ENCODE measurements at places on chromosomes 2 and 18.

- DNase-seq, result no peak
Observed at GRCh38 chr2:106708209-106708608, 177.8 kb downstream of the ST6GAL2 start.

GRCh38 chr2:158102446-158102845 is 770 bp downstream of the UPP2 start:
- no peak for DNase-seq

DNA sequence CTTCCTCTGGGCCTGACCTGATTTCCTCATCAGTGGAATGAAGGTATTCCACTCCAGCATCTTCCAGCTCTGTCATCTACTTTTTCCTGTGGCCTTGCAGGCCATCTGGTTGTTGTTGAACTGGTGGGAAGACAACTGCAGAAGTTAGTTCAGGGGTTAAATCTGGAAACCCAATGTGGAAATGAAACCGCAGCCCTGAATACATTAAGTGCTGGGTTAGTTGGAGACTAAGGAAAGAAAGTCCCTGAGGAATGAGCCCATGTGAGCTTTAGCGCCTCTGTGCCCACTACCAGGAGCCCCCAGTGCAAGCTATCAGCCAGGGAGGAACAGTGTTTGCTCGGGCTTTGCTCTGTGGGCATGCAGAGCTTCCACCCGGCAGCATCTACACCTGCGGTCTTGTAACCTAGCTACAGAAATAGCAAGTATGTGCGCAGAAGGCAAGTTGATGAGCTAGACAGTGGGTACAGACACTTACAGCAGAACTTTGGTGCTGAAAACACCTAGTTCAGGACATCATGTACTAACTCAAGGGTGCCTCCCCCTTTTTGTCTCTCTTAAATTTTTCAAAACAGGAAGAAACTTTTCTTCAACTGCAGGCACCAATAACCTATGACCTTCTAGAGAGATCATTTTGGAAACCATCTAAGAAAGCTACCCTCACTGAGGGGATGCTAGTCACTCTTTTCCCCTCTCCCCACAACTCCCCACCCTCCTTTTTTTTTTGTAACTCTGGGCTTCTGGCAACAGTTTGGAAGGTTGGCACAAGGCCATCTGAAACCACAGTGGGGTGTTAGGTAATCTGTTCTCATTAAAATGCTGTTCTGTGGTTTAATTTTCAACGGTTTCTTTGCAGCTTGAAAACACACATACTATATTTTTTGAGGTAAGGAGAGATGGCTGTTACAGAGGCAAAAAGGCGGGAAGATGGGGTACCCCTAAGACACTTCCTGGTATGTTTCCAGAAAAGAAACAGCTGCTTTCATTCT is 18.3 kb upstream of the CXCR4 start:
- DNase-seq, result peak; percentile 77

- DNase-seq, result no peak
Observed at GRCh38 chr18:52829876-52830405, 489.9 kb downstream of the DCC start.

DNA sequence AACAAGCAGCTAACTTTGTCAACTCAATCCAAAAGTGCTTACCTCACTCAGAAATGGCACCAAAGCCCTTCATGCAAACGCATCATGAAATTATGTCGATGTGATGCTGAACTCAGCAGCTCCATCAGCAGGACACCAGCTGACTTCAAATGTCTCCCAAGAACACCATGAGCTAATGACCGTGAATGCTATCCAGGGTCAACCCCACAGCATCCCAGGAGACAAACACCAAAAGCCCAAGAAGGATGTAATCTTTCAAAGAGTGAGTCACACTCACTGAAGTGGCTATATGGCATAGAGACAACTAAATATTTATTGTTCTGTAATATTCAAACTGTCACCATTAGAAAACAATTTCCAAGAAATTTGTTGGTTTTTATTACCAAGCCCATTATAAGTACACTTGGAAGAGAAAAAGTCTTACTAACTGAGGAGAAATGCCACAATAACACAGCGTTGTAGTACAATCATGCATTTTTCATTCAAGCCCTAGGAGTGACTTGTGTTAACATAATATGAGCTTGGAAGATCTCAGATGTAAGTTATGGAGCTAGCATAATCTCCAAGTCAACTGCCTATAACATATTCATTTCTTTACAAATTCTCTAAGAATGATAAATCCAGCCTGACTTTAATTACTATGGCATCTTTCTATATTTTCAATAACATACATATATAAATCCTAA is 165.0 kb upstream of the CCDC68 start:
- DNase-seq, result no peak

DNA sequence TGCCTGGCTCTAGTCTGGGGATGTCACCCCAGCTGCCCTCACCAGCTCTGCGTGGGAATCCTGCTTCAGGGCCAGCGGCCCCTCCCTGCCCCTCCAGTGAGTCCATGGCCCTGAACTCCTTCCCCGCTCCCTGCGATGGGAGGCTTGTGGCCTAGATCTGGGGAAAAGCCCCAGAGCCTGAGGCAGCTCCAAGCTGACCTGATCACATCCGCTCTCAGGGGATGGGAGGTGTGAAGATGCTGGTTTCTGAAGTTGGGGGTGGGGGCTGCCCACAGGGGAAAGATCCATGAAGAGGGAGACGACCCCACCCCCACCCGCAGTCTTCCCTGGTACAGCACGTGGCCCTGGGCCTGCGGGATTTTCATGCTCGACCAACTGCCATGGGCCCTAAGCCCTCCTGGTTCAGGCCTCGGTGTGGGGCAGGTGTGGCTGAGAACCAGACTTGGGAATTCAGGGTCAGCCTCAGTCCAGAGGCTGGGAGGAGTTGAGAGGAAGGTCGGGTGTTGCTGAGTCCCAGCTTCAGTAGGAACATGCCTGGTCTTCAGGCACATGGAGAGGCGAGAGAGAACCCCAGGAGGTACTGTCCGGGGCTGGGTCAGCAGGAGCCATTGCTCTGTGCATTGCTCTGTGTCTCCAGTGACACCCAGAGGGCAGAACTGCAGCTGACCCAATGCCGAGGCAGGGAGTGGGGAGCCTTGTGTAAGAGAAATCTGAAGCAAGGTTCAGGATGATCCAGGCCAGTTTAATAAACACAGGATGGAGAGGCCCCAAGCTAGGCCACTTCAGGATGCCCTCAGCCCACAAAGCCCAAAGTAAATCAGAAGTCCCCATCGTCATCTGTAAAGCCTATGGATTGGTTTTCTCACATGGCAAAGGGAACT is 115.1 kb downstream of the CAPN13 start:
- no peak for DNase-seq

DNA sequence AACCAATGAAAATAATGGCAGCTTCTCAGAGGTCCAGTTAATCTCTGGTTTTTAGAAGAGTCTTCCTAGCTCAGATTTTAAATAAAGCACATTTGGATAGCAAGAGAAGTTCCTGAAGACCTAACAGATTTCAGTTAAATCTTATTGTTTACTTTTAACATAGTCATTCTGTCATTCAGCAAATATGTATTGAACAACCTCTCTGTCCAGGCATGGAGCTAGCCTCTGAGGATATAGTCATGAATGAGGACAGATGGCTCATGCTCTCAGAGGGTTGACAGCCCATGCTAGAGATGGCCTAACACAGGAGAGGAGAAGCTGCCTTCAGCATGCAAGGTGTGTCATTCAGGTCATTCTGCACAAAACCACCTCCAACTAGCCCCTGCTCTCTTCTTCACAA is 6.2 kb downstream of the CCBE1 start:
- no peak for DNase-seq

- DNase-seq, result no peak
Observed at GRCh38 chr2:241924909-241925250, 55.4 kb downstream of the RTP5 start.

DNA sequence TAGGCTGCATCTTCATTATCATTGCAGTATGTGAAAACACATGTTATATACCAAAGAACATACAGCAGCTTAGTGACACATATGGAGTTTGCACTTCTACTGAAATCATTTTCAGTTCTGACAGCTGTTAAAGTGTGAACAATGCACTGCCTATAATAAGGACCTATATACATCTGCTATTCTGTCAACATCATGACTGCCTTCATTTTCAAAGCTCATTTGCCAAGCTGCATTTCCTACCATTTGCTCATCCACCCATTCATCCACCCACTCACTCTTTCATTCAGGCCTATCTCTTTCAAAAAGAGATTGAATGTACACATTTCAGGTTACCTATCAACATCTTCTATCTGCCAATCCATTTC is 81.7 kb upstream of the STK17B start:
- no peak for DNase-seq

DNA sequence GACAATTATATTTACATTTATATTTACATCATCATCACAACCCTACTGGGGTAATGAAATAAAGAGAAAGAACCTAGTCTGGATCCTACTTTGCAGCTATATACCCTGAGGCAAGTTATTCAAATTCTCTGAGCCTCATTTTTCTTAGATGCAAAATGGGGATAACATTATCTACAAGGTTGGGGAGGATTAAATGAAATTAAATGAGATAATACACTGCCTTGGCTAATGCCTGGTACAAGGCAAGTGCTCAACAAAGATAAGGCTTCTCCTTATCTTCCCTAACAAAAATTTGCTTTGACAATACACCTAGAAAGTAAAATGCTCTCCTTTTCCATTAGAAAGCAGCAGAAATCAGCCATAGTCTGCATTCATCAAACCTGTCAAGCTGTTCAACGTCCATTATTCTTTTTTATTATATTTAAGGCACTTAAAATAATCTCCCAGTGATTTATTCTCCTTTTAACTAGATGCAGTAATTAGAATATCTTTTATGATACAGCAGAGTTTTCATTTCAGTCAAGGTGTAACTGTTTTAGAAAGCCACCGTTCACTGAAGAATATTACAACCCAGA is 44.8 kb downstream of the TCF4 start:
- no peak for DNase-seq

GRCh38 chr2:86323273-86324021 is 14.0 kb downstream of the REEP1 start:
- no peak for DNase-seq

- no peak for DNase-seq
Observed at GRCh38 chr2:117232305-117232704, 582.2 kb upstream of the DDX18 start.

DNA sequence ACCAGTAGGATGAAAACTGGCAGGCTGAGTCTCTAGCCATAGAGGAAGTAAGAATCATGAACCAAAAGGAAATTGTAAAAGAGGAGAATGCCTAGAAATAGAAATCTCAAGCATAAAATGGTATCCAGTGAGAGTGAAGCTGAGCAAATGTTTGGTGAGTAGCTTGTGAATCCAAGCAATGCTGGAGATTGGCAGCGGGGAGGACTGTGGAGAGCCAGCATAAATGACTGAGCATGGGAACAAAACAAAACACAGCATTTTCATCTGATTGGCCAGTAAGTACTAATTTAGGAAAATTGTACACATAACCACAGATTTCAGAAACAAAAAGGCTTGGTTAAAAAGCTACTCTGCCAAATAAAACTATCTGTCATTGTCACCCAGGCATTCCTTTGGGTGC is 390.0 kb downstream of the STK39 start:
- DNase-seq, result no peak

GRCh38 chr2:71619230-71619741 is 165.9 kb downstream of the DYSF start:
- no peak for DNase-seq

- no peak for DNase-seq
Observed at GRCh38 chr2:166406374-166406773, 30.6 kb upstream of the SCN9A start.

GRCh38 chr2:11161747-11162146 is 6.5 kb downstream of the SLC66A3 start:
- no peak for DNase-seq

DNA sequence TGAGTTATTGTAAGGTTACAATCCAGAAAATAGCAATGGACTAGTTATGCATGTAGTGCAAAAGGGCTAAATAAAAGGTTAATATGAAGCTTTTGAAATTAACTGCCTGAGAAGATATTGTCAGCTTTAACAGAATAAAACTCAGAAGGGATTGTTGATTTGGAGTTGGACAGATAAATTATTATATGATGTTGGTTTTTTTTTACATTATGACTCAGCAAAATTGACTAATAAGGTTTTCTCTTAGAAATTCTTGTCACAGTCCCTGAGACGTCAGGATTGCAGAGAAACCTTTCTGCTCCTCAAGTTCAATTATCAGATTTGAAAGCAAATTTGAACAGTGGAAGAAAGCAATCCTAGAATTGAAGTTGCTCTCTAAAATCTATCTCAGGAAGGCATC is 946.9 kb downstream of the CBLN2 start:
- DNase-seq, result no peak

DNA sequence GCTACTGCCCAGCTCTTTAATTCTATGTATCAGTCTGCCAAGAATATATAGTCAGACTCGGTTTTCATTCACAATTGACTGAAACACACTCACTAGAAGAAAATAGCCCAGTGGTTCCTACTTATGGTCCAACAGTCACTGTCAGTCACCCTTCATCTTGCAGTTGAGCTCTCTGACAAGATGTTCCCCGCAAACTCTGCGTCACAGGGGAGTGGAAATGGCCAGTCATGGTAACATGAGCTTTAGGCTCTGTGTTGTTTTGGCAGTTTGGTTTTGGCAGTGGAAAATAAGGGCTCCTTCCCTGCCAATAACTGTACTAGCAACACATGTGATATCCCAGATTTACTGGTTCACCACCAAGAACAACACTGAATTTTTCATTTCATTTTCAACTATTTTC is 122.5 kb downstream of the PRPF40A start:
- DNase-seq, result no peak

- no peak for DNase-seq
Observed at GRCh38 chr2:156118753-156119416, 213.6 kb downstream of the NR4A2 start.

- DNase-seq, result no peak
Observed at GRCh38 chr2:52916981-52917380, 850.6 kb upstream of the CHAC2 start.

DNA sequence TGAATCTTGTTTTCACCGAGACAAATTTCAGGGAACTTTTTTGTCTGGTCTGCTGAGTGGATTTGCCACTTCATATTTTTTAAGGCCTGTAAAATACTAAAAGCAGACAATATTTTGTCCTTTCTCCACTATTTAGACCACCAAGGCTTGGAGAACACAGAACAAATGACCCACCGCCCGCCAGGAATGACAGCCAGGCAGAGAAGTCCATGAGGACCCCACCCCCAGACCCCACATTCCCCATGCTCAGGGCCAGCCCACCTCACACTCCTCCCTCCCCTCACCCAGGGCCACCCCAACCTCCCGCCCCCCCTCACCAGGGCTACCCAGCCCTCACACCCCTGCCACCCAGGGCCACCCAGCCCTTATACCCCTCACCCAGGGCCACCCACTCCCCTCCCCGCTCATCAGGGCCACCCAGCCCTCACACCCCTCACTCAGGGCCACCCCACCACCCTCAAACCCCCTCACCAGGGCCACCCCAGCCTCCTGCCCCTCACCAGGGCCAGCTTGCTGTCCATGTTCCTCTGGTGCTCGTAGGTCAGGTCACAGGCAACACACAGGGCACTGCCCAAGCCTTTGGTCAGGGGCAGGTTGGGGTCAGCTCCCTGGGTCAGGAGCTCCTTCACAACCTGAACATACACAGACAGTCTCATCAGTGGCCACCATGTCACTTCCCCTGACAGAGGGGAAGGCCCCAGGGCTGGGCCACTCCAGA is 50.6 kb downstream of the ANKMY1 start:
- no peak for DNase-seq

Measured in activated CD8-positive, alpha-beta memory T cell treated with anti-CD3 and anti-CD28 coated beads, Interleukin-2, amount 50 U/mL, for 4 hours (primary cell).